ENCODE measurements at places on chromosomes 1 and 21. TPM values are rescaled to one million over a fixed set of nuclear protein-coding genes. Genes with fewer than 3 reads are reported as not detected.
A peak's percentile ranks its signal among the peaks of the same experiment; 100 is the strongest.

GRCh38 chr1:201793306-201793925 lies 35.5 kb upstream of the IPO9 start:
- ATAC-seq, result no peak

- ATAC-seq, result no peak
Measured at GRCh38 chr1:171140956-171141687, 44.0 kb upstream of the FMO2 start.

GRCh38 chr21:16117851-16118590 lies 388.2 kb downstream of the USP25 start:
- peak; percentile 62 for ATAC-seq

- no peak for ATAC-seq
Measured at GRCh38 chr1:147409886-147410285, 131.4 kb upstream of the BCL9 start.

GRCh38 chr1:234915924-234916675 lies 212.5 kb downstream of the TOMM20 start:
- no peak for ATAC-seq

DNA sequence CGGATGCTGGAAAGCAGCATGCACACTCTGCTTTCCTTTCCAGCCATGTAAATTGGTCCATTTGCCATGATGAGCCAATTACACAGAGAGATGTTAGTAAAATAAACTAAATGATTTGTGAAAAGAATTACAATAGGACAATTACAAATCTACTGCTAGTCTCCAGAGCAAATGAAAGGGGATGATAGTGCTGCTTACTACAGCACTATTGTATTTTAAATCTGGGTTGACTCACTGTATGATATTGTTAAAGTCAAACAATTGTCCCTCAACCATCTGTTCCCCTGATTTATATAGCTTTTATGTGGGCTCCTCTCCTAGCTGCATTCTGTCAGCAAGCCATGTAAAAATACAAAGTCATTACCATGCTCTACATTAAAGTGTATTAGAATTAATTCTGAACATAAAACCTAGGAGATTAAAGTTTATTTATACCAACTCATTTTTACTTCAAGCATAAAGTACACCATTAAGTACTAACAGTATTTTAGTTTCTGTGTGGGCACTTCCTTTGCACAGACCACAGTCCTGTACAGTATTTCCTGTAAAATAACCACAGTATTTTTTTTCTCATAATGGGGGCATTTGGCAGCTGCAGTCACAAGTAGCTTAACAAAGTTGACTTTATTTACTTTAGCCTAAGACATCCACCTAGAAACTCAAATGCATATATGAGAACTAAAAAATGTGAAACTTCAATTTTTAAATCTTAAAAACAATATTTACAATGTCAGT lies 135.8 kb downstream of the VAV3 start:
- ATAC-seq, result peak; percentile 26

DNA sequence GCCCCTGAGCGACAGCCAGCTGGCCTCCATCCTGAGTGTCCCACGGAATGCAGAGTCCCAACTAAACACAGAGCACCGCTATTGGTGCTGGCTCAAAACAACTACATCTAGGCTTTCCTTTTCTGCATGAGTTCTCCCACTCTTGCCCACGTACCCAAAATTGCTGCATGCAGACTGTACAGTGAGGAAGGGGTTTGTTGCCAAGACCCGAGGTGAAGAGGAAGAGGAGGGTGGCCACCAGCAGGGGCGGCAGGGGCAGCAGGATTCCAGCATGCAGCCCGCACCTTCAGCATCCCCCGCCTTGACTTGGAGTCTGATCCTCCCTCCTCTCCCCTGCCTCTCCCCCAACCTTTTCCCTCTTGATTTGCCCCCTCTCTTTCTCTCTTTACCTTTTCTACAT lies 8.0 kb downstream of the S100A9 start:
- no peak for ATAC-seq

DNA sequence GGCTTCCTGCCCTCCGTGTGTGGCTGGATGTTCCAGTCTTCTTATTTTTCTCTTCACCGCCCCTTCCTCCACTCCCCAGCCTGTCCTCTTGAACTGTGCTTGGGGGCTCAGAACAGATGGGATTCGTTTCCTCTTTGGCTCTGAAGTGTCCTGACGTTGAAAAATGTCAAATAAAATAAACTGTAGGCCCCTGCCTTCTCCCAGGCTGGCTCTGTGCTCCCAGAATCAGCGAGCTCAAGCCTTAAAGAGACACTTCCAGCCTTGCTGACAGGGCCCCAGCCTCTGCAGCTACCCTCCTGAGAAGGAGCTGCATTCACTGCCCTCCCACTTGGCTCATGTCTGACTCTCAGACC lies 104.2 kb upstream of the IPO9 start:
- no peak for ATAC-seq

DNA sequence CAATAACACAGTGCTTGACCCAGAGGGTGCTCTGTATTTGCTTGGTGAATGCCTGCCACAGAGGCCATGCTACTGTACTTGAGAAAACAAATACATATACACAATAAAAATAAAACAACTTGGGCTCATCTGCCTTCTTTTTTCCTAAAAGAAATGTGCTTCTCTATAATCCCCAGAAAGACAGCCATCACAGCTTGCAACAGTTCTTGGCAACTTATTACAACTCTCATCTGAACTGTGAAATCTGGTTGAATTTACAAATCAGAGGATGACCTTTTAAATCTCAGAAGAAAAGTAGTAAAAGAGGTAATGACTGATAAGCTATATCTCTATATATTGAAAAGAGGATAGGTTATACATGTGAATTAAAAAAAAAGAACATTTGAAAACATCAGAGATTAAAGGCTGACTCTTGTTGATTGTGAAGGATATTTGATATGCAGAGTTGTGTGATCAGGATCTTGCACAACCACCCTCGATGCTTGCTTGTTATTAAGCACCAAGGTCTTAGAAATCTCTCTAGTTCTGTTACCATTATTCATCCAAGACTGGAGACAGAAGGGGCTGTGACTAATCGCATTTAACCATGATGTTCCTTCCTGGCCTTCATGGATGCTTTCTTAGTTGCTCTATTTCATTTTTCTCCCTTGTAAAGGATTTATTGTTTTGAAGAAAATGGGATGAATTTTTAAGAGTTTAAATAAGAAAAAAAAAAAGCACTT lies 213.4 kb downstream of the APP start:
- no peak for ATAC-seq

GRCh38 chr1:22772014-22772413 lies 61.4 kb downstream of the EPHB2 start:
- ATAC-seq, result no peak

GRCh38 chr1:11813021-11813420 lies 7.0 kb downstream of the CLCN6 start:
- ATAC-seq, result no peak

DNA sequence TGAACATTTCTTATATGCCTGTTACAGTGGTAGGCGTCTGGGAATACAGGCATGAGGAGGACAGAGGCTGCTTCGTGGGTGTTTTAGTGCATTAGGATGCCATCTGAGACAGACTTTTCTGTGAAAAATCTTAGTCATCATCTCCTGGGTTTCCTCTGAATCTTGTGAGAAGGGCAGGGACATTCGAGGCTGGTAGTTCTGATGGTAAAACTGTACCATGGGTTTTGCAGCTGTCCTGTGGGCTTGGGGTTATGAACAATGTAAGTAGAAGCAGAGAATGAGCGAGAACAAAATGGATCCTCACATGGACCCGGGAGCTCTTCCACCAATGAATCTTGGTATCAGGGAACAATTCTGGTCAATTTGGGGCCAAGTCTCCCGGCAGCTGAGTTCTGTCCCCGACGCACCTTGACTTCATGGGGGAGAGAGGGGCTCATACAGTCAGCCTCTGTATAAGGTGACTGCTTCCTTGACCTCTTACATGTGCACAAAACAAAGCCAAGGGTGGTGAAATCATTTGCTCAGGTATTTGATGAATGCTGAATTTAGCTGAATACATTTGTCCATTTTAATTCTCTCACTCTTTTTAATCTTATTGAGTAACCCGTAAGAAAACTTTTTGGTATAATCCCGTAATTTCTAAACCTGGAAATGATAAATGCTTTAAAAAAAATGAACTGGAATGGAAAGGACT lies 63.6 kb upstream of the ERRFI1 start:
- ATAC-seq, result no peak

DNA sequence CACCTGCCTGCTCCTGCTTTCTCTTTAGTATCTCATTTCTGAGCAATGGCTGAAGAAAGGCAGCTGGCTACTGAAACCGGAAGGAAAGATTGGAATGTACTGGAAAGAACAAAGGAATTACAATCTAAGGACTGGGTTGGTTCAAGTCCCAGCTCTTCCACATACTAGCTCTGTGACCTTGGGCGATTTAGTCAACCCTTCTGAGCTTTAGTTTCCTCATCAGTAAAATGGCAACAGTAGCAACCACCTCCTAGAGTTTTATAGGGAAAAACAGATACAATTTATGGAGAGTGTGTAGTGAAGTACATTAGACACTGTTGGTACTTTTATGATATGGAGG lies 158.8 kb downstream of the KAZN start:
- ATAC-seq, result peak; percentile 21

- ATAC-seq, result no peak
Measured at GRCh38 chr21:35705237-35705887, 355.0 kb downstream of the SETD4 start.

- no peak for ATAC-seq
Measured at GRCh38 chr1:245953876-245954660, 553.0 kb downstream of the SMYD3 start.

DNA sequence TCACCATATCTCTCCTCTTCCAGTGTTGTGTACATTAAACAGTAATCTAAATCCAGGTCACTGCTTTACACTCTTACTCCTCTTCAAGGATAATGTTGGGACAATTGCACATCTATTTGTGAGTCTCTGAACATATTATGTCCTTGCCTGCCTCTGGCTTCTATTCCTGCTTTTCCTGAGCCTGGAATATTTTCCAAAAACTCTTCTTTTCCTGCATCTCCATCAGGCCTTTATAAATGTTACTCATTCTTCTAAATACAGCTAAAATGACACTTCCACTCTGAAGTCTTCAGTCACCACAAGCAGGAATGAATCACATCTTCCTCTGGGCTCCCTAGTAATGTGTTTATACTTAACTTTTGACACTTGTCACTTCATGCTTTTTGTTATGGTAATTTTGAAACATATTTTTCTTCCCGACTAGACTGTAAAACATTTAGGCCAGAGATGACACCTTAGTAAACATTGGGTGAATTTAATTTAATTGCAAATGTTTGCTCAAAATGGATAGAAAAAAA lies 396.0 kb downstream of the LRRIQ3 start:
- no peak for ATAC-seq

- ATAC-seq, result no peak
Measured at GRCh38 chr1:235106457-235106856, 22.2 kb downstream of the TOMM20 start.

GRCh38 chr1:157363660-157364140 lies 188.6 kb downstream of the FCRL5 start:
- ATAC-seq, result peak; percentile 71

- ATAC-seq, result no peak
Measured at GRCh38 chr1:29515170-29515955, 279.0 kb downstream of the PTPRU start.

DNA sequence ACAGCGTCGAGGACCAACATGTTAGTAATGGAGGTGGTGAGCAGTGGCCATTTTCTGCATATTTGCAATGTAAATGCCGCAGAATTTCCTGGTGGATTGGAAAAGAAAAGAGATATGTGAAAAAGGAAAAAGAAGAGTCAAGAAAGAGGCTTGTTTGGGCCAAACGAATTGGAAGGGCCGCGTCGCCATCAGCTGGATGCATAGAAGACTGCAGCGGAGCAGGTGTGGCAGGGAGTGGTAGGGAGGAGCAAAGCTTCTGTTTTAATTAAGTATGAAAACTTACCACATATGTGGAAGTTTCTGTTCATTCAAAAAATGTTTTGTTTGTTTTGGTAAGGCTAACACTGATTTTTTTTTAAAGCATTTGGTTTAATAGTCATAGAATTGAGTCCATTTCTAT lies 690.7 kb downstream of the NCAM2 start:
- ATAC-seq, result no peak

- ATAC-seq, result no peak
Measured at GRCh38 chr1:66730462-66730861, 21.8 kb upstream of the DYNLT5 start.

DNA sequence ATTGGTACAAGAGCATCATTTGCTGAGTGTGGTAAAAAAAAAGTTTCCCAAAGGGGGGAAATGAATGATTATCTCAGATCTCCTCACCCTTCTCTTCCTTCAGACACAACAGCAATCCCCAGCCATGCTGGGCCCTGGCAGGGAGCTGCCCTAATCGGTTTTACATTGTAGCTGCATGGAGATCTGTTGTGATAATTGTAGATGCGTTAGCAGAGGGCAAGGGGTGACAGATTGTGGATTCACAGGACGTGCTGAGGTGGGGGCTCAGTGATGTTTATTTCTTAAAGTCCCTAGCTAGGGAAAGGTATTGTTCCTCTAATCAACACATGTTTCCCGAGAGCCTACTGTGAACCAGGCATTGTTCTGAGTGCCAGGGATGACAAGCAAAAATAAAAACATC lies 304.1 kb downstream of the PBX1 start:
- no peak for ATAC-seq

- ATAC-seq, result peak; percentile 94
Measured at GRCh38 chr1:181044449-181044966, 10.7 kb downstream of the MR1 start.

DNA sequence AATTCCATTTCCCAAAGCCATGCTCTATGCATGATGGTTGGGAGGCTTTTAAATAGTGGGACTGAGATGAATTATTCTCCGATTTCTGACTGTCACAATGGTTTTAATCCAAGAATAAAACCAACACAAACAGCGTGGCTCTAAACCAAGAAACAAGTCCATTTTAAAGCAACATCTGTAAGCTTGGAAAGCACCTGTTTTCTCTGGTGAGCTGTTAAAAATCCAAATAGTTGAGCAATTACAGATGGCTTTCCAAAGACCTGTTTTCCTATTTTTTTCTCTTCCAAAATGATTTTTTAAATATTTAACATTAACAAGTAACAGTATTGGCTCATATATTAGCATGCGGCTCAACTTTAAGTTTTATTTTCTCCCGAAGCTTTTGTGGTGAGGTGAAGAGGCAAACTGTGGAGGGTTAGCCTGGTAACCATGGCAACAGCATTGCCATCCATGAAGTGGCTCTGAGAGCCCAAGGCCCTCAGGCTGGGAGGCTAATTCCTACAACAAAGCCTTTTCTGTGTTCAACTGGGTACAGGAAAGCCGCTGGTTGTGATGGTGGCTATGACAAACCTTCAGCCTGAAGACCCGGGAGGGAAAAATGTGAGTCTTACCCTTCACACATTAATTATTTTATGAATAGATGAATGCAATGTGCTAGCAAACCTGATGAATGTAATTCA lies 56.7 kb upstream of the B3GALT5 start:
- ATAC-seq, result no peak

- no peak for ATAC-seq
Measured at GRCh38 chr1:95049935-95050334, 22.8 kb downstream of the ALG14 start.

DNA sequence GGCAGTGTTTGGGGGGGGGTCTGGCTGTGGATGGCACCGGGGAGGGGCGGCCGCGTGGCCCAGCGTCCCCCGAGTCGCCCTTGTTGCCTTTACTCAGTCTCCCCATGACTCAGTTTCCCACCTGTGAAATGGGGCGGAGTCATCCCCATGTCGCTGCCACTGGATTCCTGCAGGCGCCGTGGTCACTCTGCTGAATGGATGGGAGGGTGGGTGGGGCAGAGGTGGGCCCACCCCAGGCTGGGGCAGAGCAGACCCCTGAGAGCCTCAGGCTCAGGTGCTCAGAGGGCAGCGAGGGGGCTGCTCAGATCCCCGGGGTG lies 2.0 kb downstream of the COL6A1 start:
- ATAC-seq, result no peak

ARMH1 gene
- total RNA-seq, result not detected

NEK7 gene
- 29.9 TPM for total RNA-seq

TEX38 gene
- total RNA-seq, result not detected

OR2L2 gene
- not detected for total RNA-seq

Data from esophagus mucosa (tissue), 1 donor.